Activated CD4-positive, alpha-beta T cell treated with anti-CD3 and anti-CD28 coated beads for 4 hours (primary cell): ENCODE measurements at places on chromosomes 7 and 10.

GRCh38 chr10:12862459-12862858 is 139.1 kb downstream of the CCDC3 start:
- no peak for DNase-seq

GRCh38 chr7:125136755-125137532 is 207.3 kb upstream of the POT1 start:
- DNase-seq = no peak

GRCh38 chr7:39621784-39622411 is 1.5 kb upstream of the RALA start:
- DNase-seq = no peak

- DNase-seq = no peak
Measured at GRCh38 chr10:71685554-71686232, 33.9 kb downstream of the C10orf105 start.

- DNase-seq = no peak
Measured at GRCh38 chr10:8042721-8043568, 11.5 kb upstream of the GATA3 start.

DNA sequence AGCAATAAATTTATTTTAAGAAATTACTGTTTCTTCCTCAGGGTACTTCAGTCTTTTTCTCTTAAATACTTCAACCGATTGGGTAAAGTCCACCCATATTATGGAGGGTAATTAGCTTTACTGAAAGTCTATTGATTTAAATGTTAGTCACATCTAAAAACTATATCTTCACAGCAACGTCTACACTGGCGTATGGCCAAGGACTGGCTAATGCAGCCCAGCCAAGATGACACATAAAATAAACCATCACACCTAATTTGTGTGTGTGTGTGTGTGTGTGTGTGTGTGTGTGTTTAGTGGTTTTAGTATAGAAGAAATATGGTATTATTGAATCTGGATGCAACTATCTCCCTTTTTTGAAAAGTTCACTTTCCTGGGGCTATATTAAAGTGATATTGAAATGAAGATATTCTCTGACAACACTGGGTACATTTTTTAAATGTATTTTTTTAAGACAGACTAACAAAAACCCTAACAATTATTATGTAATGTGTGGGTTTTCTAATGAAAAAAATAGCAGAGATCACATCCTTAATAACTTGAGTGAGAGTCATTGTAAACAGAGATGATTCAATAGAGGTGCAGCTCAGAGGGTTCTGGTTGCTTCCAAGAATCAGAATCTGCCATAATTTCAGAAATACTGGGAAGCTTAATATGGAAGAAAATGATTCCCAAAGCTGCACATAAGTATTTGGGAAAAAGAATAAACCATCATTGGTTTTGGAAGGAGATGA is 584.2 kb upstream of the MBL2 start:
- DNase-seq = no peak

- no peak for DNase-seq
Measured at GRCh38 chr10:48839809-48840679, 99.6 kb downstream of the LRRC18 start.

GRCh38 chr10:28250782-28251181 is 52.1 kb downstream of the MPP7 start:
- DNase-seq = no peak

DNA sequence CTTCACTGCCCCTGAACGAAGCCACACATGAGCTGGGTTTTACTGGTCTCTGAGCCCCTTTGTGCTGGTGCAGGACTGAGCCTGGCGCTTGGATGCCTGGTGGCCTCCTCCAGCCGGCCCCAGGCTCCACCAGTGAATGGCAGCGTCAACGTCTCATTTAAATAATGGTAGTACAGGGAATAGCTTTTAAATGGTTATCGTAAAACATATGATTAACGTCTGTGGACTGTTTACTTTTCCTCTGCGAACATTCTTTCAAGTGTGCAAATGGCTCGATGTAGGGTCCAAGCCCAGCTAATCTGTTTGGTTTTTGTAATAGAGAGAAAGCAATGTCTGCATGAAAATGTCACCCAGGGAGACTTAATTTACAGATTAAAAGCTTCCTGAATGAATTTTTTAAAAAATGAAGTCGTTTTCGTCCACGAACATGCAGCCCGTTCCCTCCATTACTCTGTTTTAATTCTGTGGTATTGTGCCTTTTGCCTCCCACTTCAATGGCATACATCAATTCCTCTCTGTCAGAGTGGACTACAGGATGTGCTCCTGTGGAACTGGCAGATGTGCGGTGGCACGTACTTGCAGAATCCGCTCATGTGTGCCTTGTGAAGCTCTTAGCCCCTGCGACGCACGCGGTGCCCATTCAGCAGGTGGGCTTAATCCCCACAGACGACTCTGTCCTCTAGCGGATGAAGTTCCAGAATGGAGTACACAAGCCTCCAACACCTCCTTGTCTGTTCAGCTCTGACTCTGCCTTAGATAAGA is 192.7 kb downstream of the TCF7L2 start:
- no peak for DNase-seq

- no peak for DNase-seq
Measured at GRCh38 chr10:22010973-22011408, 7.5 kb upstream of the DNAJC1 start.

GRCh38 chr7:27083646-27084045 is 12.2 kb downstream of the HOXA1 start:
- DNase-seq = no peak
